ENCODE measurements at places on chromosomes 7 and 10.

GRCh38 chr7:149422914-149423301 is 38.0 kb downstream of the ZNF777 start:
- no peak for DNase-seq

GRCh38 chr7:20317413-20317812 is 13.3 kb upstream of the ITGB8 start:
- no peak for DNase-seq

DNA sequence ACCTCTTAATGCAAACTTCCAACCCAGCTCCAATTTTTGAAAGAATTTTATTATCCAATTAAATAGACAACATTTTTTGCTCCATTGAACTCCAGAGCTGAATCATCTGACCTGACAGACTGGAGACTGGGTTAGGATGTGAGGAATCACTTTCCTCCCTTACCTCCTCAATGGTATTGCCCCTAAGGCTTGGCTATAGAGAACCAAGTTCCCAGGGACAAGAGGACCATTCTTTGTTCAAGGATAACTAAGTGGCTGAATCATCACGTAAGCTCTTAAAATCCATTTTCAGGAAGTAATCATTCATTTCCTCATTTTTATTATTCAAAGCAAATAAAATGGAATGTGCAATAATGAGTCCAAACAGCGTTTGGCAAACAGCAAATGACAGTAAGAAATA is 335.1 kb downstream of the GATA3 start:
- DNase-seq, result no peak

GRCh38 chr10:44967616-44968015 is 8.0 kb downstream of the RASSF4 start:
- peak; percentile 63 for DNase-seq

GRCh38 chr10:22620140-22620857 is 94.1 kb downstream of the PIP4K2A start:
- peak; percentile 79 for DNase-seq

DNA sequence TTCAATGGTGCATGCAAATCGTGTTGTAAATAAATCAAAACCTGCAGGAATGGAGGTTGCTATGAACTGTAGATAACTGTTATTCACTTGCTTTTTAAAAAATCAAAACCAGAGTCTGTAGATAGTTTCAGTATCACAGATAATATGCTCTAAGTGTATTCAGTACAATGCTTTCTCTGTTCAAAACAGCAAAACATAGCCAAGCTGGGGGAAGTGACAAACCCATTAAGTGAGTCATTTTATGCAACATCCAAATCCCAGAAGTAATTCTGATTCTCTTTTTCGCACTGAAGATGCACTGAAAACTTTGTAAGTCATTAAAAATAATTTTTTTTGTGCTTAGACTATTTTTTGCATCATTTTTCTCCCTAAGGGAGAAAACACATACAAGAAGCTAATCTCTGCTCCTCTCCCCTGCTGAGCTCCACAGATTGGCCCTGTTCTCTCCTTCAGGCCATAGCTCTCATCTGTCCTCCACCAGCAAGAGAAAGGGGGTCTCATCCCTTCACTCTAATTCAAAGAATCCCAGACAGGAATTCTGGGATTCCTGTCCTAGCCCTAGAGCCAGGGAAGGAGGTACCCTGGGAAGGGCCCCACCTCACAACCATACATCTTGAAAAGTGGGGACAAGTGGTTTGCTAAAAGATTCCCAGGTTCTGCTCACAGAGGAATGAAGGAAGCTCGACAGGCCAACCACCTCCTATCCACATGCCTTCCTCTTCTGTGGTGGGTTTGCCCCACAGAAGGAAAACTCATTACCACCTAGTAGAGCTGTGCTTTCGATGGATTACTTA is 4.9 kb downstream of the PRTFDC1 start:
- no peak for DNase-seq

GRCh38 chr7:152399344-152399743 is 36.5 kb downstream of the KMT2C start:
- no peak for DNase-seq

All from sciatic nerve (tissue), 2 donors.